COLO829 (cell line): ENCODE measurements at places on chromosomes 2 and 18.

DNA sequence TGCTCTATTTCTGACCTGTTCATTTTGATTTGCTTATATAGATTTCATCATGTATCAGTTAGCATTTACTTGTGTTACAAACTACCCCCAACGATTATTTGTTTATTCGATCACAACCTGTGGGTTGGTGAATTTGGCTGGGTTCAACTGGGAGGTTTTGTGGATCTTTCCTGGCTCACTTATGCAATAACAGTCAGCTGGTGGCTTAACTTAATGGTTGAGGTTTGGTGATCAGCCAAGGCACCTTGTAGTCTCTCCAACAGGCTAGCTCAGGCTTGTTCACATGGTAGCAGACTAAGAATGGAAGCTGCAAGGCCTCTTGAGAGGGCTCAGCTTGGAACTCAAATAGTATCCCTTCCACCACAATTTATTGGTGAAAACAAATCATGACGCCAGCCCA is 5.4 kb upstream of the PUM2 start:
- DNase-seq, result no peak

DNA sequence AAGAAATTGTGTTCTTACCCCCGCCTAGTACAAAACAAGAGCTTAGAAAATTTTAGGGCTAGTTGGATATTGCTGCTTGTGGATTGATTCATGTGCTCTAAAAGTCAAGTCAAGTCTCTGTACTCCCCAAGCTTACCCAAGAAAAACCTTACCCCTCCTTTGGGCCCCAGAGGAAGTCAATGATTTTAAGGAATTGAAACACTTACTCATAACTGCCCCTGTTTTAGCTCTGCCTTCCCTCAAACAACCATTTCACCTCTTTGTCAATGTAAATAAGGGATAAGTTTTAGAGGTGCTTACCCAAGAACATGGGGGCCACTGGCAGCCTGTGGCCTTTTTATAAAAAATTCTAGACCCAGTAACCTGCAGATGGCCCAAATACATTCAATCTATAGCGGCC is 136.6 kb upstream of the RMP24 start:
- DNase-seq, result no peak

DNA sequence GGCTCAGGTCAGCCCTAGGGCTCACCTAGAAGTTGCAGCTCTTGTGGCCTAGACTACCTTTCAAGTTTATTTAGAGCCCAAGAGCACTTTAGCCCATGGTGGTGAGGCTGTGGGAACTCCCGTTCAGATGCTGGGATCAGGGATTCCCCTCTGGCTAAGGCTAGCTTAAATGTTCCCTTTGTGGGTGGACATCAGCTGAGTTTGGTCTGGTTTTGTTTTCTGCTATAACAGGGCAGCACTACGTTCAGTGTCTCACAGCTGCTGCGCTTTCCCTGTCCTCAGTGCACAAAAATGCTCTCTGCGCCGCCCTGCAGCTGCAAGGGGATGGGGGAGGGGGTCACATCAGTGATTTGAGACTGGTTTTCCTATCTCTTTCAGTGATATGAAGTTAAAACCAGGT is 170.5 kb upstream of the KCNJ3 start:
- no peak for DNase-seq

- DNase-seq, result no peak
Measured at GRCh38 chr18:69408522-69408921, 7.8 kb downstream of the DOK6 start.

DNA sequence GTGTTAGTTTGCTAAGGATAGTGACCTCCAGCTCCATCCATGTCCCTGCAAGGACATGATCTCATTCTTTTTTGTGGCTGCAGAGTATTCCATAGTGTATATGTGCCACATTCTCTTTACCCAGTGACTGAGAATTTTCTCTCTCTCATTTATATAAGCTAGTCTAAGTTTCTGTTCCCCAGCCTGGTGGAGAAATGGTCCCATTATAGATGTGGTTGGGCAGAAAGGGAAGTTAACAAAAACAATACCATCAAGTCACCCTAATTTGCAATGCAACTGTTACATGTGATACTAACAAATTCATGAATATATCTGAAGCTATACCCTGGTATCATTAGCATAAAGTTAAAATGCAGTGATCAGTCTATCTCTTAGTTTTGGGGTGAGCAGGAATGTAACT is 54.0 kb downstream of the DNER start:
- DNase-seq, result no peak

DNA sequence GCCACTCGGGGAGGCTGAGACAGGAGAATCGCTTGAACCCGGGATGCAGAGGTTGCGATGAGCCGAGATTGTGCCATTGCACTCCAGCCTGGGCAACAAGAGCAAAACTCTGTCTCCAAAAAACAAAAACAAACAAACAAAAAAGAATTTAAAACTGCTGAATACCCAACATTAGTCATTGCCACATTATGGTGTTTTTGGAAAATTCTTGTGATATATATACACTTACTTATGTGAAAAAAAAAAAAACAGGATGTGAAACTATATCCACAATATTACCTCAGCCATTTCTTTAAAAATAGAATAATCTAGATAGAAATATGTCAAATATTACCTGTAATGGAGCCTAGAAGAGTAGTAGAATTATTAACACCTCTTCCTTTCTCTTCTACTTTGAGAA is 288.3 kb upstream of the FN1 start:
- no peak for DNase-seq

DNA sequence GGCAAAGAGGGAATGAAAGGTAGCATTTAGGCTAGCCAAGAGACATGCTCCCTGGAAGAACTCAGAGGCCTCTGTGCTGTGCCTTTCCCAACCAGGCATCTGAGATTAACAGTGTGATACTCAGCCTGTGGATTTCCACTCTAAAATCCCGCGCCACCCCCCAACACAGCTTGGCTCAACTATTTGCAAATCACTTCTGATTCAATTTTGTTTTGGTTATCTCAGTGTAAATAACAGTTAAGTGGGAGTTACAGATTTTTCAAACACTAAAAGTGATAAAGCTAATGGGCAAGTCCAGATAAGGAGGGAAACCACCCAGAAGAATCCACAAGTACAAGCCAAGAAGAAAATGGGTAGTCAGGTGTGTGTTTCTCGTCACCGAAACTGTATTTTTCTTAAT is 1.4 kb upstream of the NRP2 start:
- no peak for DNase-seq

- DNase-seq, result no peak
Measured at GRCh38 chr2:71922091-71922490, 225.6 kb downstream of the CYP26B1 start.

GRCh38 chr2:59502981-59503380 is 1050.5 kb downstream of the BCL11A start:
- no peak for DNase-seq

GRCh38 chr18:48049757-48050156 is 119.3 kb upstream of the SMAD2 start:
- no peak for DNase-seq

DNA sequence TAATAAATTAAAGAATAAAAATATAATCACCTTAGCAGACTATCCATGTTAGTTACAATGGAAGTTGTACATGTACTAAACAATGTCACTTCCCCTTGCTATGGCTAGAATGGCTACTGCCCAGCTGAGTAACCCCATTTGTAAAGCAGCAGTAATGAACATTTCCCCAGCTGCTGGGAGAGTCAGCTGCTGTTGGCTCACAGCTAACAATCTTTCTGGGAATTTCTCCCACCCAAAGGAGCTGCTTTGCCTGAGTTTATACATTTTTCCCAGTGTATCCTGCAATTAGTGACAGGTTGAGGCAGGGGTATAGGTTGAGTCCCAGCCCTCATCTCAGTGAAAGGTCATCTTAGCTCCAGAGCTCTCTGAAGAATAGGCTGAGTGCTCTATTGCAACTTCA is 665.6 kb upstream of the KLHL29 start:
- DNase-seq, result no peak

DNA sequence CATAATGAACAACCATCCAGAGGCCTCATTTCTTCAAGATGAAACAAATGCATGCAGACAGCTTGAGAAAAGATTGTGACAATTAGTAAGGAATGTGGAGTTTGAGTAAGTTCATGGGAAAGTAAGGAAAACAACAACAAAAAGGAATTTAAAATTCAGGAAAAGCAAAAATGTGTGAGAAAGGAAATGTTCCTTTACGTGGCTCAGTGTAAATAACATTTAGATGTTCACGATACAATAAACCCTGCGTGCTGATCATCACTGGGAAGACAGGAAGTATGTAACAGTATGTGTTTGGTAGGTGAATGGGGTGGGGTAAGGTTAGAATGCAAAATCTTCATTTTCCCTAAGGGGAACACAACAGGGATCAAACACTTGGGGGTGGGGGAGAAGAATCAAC is 72.7 kb downstream of the TRIP12 start:
- DNase-seq, result no peak

DNA sequence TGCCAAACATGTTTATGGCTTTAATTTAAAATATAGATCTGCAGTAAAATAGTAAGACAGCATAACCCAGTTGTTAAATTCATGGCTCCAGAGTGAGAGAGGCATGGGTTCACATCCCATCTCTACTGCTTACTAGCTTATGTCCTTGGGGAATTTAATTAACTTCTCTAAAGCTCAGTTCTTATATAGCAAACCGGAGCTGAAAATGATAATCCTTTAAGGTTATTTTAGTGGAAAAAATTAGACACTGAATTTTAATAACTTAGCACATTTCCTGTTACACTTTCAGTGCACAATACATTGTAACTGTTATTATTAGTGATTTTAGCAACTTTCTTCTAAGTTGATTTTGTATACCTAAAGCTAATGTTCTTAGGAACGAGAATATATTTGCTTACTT is 14.8 kb downstream of the SCN9A start:
- DNase-seq, result no peak

GRCh38 chr2:241417626-241418025 is 61.5 kb downstream of the FARP2 start:
- DNase-seq, result peak; percentile 42
